ENCODE measurements at places on chromosomes 13 and 19.

DNA sequence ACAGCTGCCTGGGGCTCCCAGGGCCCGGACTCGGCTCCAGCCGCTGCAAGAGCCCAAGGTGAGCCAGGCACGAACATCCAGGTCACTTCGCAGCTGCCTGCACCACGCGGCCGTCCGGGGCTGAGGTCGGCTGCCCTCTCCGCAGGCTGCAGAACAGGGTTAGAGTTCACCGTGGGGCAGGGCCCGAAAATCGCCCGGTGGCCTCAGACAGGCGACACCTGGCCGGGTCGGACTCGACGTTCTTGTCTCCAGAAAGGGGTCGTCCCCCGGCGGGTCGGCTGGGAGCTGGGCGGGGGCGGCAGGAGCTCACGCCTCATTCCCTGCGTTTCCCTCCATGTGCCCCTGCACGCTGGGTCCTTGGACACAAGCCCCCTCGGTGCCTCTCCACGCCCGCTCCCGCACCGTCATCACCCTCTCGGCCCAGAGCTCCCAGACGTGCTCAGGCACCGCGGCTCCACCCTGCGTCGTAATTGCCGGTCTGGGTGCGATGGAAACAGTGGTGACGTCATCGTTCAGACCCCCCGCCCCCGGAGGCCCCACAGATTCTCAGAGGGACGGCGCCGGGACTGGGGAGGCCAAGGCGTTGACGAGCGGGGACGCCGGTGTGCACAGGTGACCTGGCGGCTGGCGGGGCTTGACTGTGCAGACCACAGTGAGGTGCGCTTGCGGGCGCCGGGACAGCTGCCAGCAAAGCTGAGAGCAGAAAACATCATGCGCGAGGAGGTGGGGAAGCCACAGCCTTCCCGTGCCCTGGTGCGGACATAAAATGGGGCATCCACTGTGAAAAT lies 4.0 kb upstream of the GRIN3B start:
- DNase-seq, result peak; percentile 38

DNA sequence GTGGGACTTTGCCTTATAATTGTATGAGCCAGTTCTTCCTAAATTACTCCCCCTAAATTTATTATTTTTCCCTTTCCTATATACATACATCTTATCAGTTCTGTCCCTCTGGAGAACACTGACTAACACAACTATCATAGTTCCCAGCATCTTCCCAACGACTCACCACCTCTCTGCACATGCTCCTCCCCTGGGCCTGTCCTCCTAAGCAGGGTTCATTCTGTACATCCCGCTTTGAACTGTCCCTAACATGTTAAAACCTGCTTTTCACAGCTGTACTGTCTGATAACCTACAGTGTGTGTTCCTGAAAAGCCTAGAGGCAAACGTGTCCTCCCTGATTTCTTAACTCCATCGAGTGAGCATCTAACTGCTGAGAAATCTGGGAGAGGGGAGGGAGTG lies 141.7 kb downstream of the EFNB2 start:
- DNase-seq, result no peak

DNA sequence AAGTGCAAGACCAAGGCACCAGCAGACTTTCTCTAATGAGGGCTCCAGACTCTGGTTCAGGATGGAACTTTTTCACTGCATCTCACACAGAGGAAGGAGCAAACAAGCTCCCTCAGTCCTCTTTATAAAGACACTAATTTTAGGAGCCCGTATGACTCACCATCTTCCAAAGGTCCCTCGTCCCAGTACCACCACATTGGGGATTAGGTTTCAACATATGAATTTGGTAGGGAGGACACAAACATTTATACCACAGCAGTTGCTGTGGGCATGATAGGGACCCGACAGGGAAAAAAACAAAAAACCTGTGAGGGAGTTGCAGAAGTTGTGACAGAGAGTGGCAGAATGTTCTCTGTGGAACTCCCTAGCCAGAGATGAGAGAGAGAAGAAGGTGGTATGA lies 6.5 kb upstream of the CNMD start:
- DNase-seq, result no peak

DNA sequence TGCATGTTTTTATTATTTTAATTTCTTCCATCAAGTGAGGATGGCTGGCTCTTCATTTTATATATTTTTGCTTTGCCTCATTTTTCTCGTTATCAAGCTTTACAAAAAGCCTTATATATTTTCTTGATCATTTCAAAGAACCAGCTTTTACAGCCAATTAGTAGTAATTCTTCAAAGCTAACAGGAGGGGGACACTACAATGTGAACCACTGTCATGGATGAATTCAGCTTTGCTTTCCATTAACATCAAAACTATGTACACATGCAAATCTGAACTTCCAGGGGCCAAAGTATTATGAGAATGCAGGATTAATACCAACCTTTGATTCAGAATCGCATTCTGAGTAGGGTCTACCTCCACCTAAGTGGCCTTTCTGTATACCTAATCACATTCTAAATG lies 11.1 kb downstream of the UQCRFS1 start:
- no peak for DNase-seq

GRCh38 chr19:29876414-29876813 lies 64.6 kb downstream of the CCNE1 start:
- no peak for DNase-seq

DNA sequence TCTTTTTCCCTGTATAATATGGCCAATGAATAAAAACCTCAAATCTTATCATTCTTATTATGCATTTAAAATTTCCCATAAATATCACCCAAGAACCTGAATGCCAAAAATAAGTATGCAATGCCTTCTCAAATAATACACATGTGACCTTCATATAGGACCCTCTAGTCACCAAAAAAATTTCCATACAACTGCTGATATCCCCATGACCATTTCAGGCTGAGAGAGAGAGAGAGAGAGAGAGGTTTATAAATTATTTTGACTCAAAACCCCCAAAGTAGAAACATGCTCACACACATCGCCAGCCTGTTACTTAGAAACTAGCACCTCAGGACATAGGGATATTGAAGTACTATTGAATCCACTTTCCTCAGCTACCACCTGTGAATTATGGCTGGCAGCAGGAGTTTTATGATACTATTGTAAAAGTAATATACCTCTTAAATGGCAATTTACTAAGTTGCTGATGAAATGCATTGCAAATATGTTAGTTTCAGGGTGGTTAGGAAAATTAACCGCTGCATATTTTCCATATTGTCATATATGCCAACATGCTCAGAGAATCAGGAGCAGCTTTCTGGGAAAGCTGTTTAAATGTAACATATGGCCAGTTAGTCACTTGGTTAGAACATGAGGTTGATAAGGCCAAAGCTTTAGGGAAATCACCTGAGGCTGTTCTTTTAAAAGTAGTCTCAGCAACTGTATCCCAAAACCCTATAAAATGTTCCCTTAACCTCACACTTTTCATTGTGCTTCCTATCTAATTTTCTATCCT lies 230.8 kb downstream of the DCT start:
- no peak for DNase-seq

DNA sequence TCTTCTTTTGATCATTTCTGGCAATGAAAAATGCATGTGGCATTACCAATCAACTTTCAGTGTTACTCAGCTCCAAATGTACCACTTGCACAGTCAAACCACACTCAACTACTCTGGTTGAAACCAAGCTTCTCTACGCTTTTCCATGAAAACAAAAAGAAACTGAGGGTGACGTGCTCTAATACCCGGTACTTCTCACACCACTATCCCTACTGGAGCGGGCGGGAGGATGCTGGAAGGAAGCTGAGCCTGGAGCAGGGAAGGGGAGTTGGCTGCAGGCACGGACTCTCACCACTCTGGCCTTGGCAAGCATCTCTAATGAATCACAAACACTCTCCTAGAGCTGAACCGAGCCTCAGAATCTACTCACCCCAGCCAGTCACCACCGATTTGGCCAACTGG lies 48.2 kb downstream of the STK24 start:
- no peak for DNase-seq

GRCh38 chr19:5340637-5341447 lies at the start of gene PTPRS:
Gene PTPRS (minus strand): TSS chr19:5340812. CDS start chr19:5286140, 54,672 bp downstream.
- DNase-seq, result peak; percentile 28

DNA sequence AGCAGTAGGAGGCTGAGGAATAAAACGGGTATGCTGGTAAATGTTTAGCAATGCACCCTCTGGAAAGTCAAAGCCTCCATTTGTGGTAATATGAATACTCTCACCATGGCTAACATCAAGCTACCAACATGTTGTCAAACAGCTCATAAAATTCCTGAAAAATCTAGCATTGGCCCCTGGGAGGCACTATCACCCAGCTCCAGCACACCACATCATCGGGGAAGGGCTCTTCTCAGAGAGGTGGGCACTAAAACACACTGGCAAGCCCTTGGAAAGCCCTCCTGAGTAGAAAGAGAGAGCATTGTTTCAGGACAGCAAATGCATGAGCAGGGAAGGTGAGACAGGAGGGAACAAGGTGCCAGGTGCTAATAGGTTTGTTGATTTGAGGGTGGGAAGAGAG lies 53.9 kb upstream of the FLT1 start:
- no peak for DNase-seq

- no peak for DNase-seq
Observed at GRCh38 chr19:900302-901111, 7.2 kb downstream of the RNU6-9 start.

DNA sequence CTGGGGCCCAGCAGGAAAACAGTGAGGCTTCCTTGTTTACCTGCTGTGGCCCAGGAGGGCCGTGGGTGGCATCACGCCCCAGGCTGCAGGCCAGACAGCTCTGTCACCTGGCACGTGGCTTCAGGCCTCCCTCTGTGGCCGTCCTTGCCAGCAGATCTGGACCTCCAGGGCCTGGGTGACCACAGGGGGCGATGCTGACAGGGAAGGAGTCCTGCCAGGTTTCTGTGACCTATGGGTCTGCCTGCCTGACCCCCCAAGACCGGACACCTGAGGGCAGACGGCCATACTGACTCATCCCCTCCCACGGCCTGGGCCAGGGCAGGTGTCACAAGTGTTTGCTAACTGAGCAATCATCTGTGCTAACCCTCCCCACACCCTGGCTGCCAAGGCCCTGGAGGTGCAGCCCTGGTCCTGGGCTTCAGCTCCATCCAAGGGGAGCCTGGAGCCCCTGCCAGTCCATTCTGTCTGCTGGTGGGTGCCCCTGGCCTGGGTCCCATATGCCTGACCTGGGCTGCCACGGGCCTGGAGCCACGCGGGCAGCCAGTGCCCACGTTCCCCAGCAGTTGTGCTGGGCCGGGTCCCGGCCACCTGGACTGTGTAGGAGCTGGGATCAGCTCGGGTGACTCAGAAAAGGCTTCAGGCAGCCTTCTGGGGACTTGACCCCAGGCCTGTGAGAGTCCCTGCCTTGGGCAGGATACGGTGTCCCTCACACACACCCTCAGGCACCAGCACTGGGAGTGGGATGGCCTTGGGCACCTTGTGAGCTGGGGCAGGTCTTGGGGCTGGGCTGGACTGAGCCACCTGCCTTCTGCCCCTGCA lies 3.7 kb downstream of the CDC34 start:
- no peak for DNase-seq

DNA sequence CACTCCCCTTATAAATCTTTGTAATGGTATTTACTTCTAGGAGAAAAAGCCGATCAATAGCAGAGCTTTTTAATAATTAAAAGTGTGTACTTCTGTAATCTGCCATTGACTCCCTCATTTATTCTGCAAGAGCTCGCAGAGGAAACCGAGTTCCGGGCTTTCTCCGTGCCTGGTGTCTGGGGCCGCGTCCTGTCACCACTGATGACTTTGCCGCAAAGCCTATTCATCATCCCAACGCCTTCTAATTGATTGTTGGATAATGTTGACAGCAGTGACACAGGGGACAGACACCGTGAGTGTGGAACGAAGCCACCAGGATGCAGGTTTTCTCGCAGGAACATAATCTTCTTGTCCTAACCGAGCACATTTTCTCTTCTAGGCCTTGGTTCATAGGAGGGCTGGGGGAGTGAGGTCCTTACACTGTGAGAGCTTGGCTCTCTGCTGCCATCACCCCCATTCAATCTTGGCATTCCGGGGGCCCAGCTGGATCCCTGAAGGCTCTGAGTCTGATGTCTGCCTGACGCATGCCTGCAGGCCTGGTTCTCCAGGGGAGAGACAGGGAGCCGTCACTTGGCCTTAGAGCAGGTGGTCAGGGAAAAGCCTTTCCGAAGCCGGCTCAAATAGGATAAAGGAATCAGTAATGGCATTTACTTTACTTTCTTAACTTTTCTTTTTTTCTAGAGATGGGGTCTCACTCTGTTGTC lies 110.3 kb downstream of the KDM4B start:
- no peak for DNase-seq

- DNase-seq, result no peak
Observed at GRCh38 chr13:108272333-108272732, 2.8 kb downstream of the TNFSF13B start.

DNA sequence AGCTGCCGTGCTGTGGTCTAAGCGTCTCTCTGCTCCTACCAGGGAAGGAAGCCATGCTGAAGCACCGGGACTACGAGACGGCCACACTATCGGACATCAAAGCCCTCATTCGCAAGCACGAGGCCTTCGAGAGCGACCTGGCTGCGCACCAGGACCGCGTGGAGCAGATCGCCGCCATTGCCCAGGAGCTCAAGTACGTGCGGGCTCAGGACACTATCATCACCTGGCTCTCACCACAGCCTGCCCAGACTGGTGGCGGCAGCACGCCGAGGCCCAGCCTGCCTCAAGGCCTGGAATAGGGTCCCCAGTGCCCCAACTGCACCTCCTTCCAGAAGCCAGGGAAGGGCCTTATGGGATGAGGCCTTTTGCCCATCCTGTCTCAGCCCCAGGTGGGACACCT lies 22.8 kb downstream of the CAPN12 start:
- no peak for DNase-seq

GRCh38 chr13:98189841-98190505 lies 12.9 kb upstream of the RNF113B start:
- no peak for DNase-seq

- DNase-seq, result no peak
Observed at GRCh38 chr19:3710265-3710812, 2.2 kb downstream of the TJP3 start.

DNA sequence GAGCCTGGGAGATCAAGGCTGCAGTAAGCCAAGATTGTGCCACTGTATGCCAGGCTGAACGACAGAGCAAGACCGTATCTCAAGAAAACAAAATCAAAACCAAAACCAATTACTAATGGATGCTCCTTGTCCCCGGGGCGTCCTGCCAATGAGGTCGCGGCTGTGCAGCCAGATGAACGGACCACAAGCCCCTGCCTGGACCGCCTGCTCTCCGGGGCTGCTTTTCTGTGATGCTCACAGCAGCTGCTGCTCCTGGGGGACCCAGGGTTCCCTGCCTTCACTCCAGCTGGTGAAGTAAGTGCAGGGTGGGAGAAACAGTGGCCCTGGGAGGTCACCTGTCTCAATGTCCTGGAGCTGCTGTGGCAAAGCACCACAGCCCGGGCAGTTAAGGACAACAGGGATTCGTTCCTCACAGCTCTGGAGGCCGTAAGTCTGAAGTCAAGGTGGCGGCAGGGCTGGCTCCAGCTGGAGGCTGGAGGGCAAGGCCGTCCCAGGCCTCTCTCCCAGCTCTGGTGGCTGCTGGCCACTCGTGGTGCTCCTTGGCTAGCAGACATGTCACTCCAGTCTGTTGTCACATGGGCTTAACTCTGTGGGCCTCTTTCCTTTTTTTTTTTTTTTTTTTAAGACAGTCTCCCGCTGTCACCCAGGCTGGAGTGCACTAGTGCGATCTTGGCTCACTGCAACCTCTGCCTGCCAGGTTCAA lies 10.1 kb downstream of the COPE start:
- DNase-seq, result no peak

GRCh38 chr13:24182703-24183081 lies 22.2 kb downstream of the SPATA13 start:
- DNase-seq, result no peak

- DNase-seq, result no peak
Observed at GRCh38 chr19:55270172-55270942, 9.6 kb downstream of the HSPBP1 start.

GRCh38 chr13:73433458-73433857 lies 374.7 kb downstream of the KLF5 start:
- DNase-seq, result no peak

Measured in stimulated activated CD8-positive, alpha-beta memory T cell treated with anti-CD3 and anti-CD28 coated beads, Interleukin-4, amount 100 ng/mL, for 1 hour (primary cell).